ENCODE measurements at places on chromosomes 6 and 20. TPM values are rescaled to one million over a fixed set of nuclear protein-coding genes. Genes with fewer than 3 reads are reported as not detected.

Gene LY6G5B
- 11.1 TPM for total RNA-seq

Gene SPATS1
- total RNA-seq = not detected

Gene THBD
- not detected for total RNA-seq

Gene SLC52A3
- total RNA-seq = not detected

Gene TMEM151B
- total RNA-seq = not detected

Gene LBP
- total RNA-seq = 0.10 TPM

Gene ID4
- not detected for total RNA-seq

Gene HLA-DOA
- 73.3 TPM for total RNA-seq

Gene GNAS-AS1
- total RNA-seq = 1.6 TPM

Gene GHRH
- not detected for total RNA-seq

Gene OXT
- total RNA-seq = not detected

Gene BPI
- not detected for total RNA-seq

Gene NUP153
- 71.6 TPM for total RNA-seq

Gene ARFGEF3
- 0.08 TPM for total RNA-seq

Gene CGA
- not detected for total RNA-seq

Gene C20orf141
- total RNA-seq = not detected

Gene SNPH
- total RNA-seq = 0.53 TPM

Gene HELZ2
- total RNA-seq = 36.9 TPM

Gene AP5S1
- total RNA-seq = 12.3 TPM

Gene TP53TG5
- not detected for total RNA-seq

Gene RNF5
- 51.6 TPM for total RNA-seq

Gene MYBL2
- total RNA-seq = 175 TPM

Gene OR10C1
- total RNA-seq = not detected

Gene BANF2
- not detected for total RNA-seq

Gene GABRR2
- 0.54 TPM for total RNA-seq

Gene C2
- total RNA-seq = 0.97 TPM

Gene TMEM244
- not detected for total RNA-seq

Gene PI3
- not detected for total RNA-seq

Gene FHL5
- total RNA-seq = not detected

Gene XKR7
- not detected for total RNA-seq

Gene SALL4
- 0.08 TPM for total RNA-seq

Gene PACSIN1
- 8.9 TPM for total RNA-seq

Gene SLC25A27
- not detected for total RNA-seq

Gene SOX18
- 5.6 TPM for total RNA-seq

Gene BPIFB4
- not detected for total RNA-seq

Gene SCUBE3
- not detected for total RNA-seq

Gene ZKSCAN8
- 16.1 TPM for total RNA-seq

Gene MDFI
- not detected for total RNA-seq

Gene HLA-F
- 302 TPM for total RNA-seq

Gene HNF4A
- 0.21 TPM for total RNA-seq

Gene GGTLC1
- total RNA-seq = not detected

Gene SLC32A1
- total RNA-seq = not detected

Gene HS3ST5
- total RNA-seq = not detected

Gene RAB44
- 0.05 TPM for total RNA-seq

Gene PSORS1C1
- total RNA-seq = not detected

Gene TNNC2
- total RNA-seq = not detected

Gene TFB1M
- 36.1 TPM for total RNA-seq

Gene DNAH8
- total RNA-seq = 0.11 TPM

Gene SEL1L2
- total RNA-seq = not detected
